Fibroblast of the aortic adventitia (primary cell): ENCODE measurements at places on chromosomes 16 and 17. TPM values are rescaled to one million over a fixed set of nuclear protein-coding genes. Genes with fewer than 3 reads are reported as not detected.

SNX20 gene
- not detected in 2 replicates for total RNA-seq

CHRNB1 gene
- total RNA-seq = 4.7 and 6.1 TPM in 2 replicates

DNA sequence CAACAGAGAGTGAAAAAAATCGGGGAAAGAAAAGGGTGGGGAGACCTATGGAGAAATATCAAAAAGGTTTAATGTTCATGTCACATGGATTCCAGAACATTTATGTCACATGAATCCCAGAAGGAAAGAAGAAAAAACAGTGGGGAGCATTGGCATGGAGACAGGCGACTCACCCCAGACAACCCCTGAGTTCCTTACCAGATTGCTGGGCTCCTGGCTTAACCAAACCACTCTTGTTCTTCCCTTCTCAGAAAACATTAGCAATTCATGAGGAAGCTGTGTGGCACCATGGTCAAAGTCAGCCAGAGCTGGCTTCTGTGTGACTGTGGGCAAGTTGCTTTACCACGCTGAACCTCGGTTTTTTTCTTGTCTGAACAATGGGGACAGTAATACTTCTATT is 49.6 kb upstream of the CLEC19A start:
- no peak for DNase-seq

GRCh38 chr16:29852654-29853053 is 10.4 kb downstream of the CDIPT start:
- DNase-seq = peak; percentile 43

GRCh38 chr16:3841729-3842508 is 38.6 kb downstream of the CREBBP start:
- no peak for DNase-seq

- peak; percentile 26 for DNase-seq
Measured at GRCh38 chr16:74607962-74608356, 1.0 kb upstream of the GLG1 start.

DNA sequence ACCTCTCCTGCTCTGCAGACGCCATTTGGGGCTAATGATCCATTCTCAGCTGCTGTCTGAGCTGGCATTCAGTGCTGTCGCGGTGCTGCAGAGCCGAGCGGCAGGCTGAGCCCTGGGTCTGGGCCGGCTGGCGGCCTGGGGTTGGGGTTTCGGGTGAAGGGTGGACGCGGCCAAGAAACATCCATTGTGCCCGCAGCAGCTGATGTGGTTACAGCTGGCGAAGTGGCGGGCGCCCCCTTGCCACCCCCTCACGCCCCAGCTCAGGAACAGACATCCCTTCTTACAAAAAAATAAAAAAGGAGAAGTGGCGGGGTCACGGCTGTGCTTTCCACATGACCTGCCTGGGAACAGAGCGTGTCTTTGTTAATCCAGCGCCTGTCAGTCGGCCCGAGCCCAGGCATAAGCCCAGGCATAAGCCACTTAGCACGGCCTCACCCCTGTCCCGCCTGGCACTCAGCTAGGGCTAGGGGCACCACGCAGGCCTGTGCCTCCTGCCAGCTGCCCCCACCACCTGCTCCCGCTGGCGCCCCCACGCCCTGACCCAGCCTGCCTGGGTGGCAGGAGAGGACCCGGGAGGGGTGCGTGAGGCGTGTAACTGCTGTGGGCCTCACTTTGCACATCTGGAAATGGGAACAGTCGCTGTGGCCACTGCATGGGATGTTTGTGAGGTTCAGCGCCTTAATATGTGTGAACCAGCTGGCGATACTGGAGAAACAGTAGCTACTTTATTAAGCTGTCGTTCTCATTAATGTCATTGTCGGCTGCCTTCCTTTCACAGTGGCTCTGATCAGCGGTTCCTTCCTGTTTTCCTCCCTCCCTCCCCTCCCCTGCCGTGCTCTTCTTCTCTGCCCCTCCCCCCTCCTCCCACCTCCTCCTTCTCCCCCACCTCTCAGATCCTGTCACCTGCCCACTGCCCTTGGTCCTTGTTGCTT is 197.7 kb upstream of the CIBAR2 start:
- no peak for DNase-seq
